ENCODE measurements at places on chromosomes 11 and 22. TPM values are rescaled to one million over a fixed set of nuclear protein-coding genes. Genes with fewer than 3 reads are reported as not detected.

Gene CNGA4
- total RNA-seq, result not detected

Gene KCNJ1
- 0.11 TPM for total RNA-seq

Gene ASCL2
- not detected for total RNA-seq

Gene MYOD1
- not detected for total RNA-seq

Gene C1QTNF4
- 0.22 TPM for total RNA-seq

Gene SYT13
- 0.13 TPM for total RNA-seq

Gene OR8D4
- total RNA-seq, result 0.32 TPM

Gene MS4A7
- total RNA-seq, result not detected

Gene SPON1
- total RNA-seq, result 3.6 TPM

Gene USP2
- 1.5 TPM for total RNA-seq

Measured in articular chondrocyte of knee joint (primary cell).